ENCODE measurements at places on chromosomes 12 and 14.
A peak's percentile ranks its signal among the peaks of the same experiment; 100 is the strongest.

GRCh38 chr14:61705017-61705416 is 9.7 kb downstream of the HIF1A start:
- no peak for DNase-seq

DNA sequence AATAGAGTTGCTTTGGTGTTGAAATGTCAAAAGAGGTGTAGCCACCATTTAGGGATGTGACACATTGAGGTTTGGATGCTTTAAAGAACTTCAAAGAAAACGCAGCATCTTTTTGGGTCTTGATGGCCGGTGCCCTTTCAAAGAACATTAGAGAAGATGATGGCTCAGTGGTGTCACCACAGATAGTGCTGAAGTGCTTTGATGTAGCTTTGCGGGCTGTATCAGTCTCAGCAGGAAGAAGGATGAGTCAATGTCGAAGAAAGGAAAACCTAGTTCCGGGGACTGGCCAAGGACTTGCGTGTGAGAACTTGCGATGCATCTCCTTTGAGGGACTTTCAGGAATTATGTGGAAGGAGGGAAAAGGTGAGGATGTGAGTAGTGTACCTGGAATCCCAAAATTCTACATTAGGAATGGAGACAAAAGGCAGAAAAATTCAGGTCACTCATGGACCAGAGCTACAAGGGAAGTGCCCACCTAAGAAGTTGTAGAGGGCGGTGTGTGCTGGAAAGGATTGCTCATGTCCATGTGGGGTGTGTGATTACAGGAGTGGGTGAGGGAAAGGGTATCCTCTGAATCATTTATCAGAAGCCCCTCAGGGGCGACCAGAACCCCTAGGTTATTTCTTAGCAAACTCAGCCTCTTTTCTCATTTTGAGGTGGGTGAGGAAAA is 39.7 kb upstream of the GZMB start:
- DNase-seq: no peak

DNA sequence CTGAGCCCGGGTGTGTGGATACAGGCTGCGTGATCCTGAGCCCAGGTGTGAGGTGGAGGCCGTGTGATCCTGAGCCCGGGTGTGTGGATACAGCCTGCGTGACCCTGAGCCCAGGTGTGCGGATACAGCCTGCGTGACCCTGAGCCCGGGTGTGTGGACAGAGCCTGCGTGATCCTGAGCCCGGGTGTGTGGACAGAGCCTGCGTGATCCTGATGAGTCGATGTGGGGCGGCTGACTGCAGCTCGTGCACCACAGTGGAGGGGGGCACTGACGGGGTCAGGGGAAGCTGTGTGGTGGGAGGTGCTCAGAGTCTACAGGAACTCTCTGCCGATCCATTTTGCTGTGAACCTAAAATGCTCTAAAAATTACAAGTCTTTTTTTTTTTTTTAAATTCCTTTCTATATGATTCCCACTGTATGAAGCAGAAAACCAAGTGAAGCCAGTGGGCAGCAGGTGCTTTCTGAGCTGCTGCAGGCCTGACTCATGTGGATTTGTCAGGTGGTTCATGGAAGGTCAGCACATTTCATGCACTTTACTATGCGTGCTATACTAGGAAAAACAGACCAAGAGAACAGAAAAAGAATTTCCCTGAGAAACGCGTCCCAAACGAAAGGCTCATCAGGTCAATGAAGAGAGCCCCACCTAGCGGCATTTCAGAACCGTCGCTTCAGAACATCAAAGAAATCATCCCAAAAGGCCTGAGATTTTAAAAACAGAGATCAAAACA is 19.3 kb downstream of the BRF1 start:
- no peak for DNase-seq

DNA sequence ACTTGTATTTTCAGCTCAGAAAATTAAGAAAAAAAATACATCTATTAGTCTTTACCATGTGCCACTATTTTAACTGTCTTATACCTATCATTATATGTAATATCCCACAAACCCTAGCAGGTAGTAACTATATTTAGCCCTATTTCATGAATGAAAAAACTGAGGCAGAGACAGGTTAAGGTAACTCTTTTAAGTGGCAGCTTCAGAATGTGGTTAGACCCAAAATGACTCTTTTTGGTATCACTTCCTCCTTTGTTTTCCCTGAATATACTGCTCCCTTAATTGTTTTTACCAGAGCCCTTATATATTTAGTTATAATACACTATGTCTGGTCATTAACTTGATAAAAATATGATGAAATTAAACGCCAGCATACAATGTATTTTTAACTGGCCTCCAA is 235.6 kb upstream of the RPL10L start:
- no peak for DNase-seq

DNA sequence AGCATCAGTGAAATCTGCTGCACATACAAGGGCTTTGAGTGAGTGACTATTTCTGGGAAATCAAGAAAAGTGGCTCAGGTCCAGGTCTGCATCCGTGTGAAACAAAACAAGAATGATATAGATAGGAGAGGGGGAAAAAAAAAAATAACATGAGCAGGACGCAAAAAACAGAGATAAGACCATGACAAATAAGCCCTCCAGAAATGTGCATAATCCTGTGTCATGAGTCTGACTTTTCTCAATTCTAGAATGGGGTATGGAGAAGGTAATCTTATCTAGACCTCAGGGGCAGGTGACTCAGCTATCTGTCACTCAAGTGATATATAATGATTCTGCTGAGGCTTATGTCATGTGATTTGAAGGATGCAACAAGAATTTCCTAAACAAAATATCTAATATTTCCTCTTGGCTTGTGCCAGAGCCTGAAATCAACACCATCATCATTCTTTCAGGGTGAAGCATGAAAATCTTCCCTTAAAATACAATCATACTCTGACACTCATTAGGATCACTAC is 250.0 kb downstream of the PHLDA1 start:
- DNase-seq: no peak

DNA sequence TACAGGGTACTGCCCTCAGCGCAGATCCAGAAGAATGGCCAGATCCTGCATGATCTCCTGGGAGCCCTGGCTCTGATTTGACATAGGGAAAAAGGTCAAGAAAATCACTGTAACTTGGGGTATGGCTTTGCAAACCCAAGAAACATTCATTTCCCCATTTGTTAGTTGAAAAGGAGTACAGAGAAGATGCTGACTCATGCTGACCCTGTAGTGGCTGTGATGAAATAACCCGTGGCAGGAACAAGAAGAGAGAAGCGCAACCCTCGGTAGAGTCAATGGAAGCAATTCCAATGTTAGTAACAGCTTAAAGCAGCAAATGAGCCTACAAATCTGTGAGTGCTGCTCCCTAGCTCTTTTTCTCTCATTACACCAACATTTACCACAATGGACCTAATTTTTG is 281.6 kb upstream of the NPAS3 start:
- DNase-seq: no peak

GRCh38 chr14:96962337-96962736 is 165.2 kb downstream of the VRK1 start:
- DNase-seq: peak; percentile 26

GRCh38 chr14:54976316-54976715 is 50.6 kb downstream of the WDHD1 start:
- no peak for DNase-seq

DNA sequence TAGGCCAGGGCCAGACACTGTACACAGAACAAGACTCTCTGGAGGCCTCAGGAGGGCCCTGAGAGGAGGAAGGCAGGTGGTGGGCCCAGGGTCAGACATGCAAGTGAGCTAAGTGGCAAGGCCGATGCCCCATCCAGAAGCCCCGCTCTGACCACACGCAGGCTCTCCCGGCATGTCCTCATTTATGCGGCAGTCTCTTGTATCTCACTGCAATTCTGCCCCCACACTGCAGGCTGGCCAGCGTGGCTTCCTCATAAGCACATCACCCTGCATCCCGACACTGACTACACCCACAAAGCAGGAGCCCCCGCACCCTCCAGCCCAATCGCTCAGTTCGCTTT is 17.5 kb downstream of the SSH1 start:
- no peak for DNase-seq

- no peak for DNase-seq
Measured at GRCh38 chr14:65336191-65336591, 76.3 kb upstream of the FUT8 start.

GRCh38 chr14:75450381-75451276 is 22.8 kb downstream of the JDP2 start:
- DNase-seq: no peak

All from GM19239 (cell line).